Tibial artery (tissue), 4 donors: ENCODE measurements at places on chromosomes 5 and 9.

DNA sequence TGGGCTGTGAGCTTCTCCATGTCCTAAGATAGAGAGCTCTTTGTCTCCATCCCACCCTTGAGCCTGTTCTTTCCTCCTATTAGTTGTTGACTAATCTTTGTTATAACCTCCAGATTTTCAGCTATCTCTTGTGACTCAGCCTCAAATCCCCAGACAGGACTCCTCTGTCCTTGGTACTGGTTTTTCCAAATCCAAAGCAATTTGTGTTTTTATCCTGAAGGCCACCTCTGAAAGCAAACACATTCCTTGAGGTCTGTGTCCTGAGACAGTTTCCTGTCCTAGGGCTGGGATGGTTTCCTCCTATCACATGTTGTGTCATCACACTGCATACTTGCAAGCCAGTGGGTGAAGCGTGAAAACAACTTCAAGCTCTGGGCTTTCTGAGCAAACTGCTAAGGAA is 8.5 kb downstream of the TNC start:
- H3K27ac ChIP-seq: no peak overlapping the region
- peaks cover 6% of the 10 kb centered on the region for H3K36me3 ChIP-seq
- H3K4me1 ChIP-seq: no peaks in the 10 kb centered on the region
- no peaks in the 10 kb centered on the region for H3K27me3 ChIP-seq
- no peak overlapping the region for H3K4me3 ChIP-seq
- no peak for DNase-seq

GRCh38 chr5:127785098-127785927 is 82.1 kb downstream of the CCDC192 start:
- no peak overlapping the region for H3K27ac ChIP-seq
- no peaks in the 10 kb centered on the region for H3K4me1 ChIP-seq
- no peak overlapping the region for H3K4me3 ChIP-seq
- no peaks in the 10 kb centered on the region for H3K36me3 ChIP-seq
- no peaks in the 10 kb centered on the region for H3K27me3 ChIP-seq
- DNase-seq: no peak

GRCh38 chr9:69573651-69574050 is 98.5 kb downstream of the APBA1 start:
- H3K4me1 ChIP-seq: no peaks in the 10 kb centered on the region
- H3K27me3 ChIP-seq: no peaks in the 10 kb centered on the region
- no peak overlapping the region for H3K27ac ChIP-seq
- no peak overlapping the region for H3K4me3 ChIP-seq

GRCh38 chr9:108478431-108479332 is 377.1 kb downstream of the ACTL7B start:
- no peaks in the 10 kb centered on the region for H3K27me3 ChIP-seq
- DNase-seq: peak; percentile 86
- no peaks in the 10 kb centered on the region for H3K4me1 ChIP-seq
- H3K36me3 ChIP-seq: no peaks in the 10 kb centered on the region

GRCh38 chr5:174532455-174533453 is 191.6 kb upstream of the MSX2 start:
- peak; percentile 84 for DNase-seq
- peak overlapping the region; percentile 10 for H3K4me3 ChIP-seq

- no peaks in the 10 kb centered on the region for H3K36me3 ChIP-seq
- H3K27ac ChIP-seq: no peak overlapping the region
- H3K4me3 ChIP-seq: no peak overlapping the region
- H3K27me3 ChIP-seq: no peaks in the 10 kb centered on the region
- DNase-seq: no peak
These were observed 62.7 kb upstream of the TMEM252 start for GRCh38 chr9:68603371-68603770.

- H3K27ac ChIP-seq: no peak overlapping the region
- no peaks in the 10 kb centered on the region for H3K27me3 ChIP-seq
- no peak overlapping the region for H3K4me3 ChIP-seq
- no peaks in the 10 kb centered on the region for H3K4me1 ChIP-seq
- H3K36me3 ChIP-seq: no peaks in the 10 kb centered on the region
These were observed 2.8 kb downstream of the CSNK1G3 start for GRCh38 chr5:123514615-123515355.

DNA sequence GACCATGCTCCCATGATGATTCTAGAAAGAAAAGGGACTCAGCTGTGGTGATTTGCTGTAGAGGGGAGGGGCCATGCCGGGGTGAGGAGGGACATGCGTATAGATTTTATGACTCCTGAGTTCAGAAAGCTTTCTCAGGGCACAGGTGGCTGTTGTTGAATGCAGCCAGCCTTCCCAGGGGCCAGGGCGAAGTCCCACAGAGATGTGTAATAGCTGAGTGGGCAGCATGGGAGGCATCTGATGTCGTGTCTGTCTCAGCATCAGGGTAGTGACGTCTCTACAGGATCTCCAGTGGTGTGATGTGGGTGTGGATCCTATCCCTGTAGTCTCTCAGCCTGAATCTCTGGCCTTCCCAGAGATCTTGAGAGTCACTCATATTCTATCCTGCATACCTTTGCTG is 7.8 kb upstream of the BOD1 start:
- H3K27me3 ChIP-seq: peaks cover 20% of the 10 kb centered on the region
- no peaks in the 10 kb centered on the region for H3K36me3 ChIP-seq
- no peak overlapping the region for H3K4me3 ChIP-seq
- no peak for DNase-seq
- no peak overlapping the region for H3K27ac ChIP-seq
- H3K4me1 ChIP-seq: no peaks in the 10 kb centered on the region

GRCh38 chr5:72170101-72170500 is 62.8 kb downstream of the MAP1B start:
- DNase-seq: no peak
- no peak overlapping the region for H3K4me3 ChIP-seq
- H3K27me3 ChIP-seq: no peaks in the 10 kb centered on the region
- H3K27ac ChIP-seq: no peak overlapping the region
- peaks cover 26% of the 10 kb centered on the region for H3K4me1 ChIP-seq

DNA sequence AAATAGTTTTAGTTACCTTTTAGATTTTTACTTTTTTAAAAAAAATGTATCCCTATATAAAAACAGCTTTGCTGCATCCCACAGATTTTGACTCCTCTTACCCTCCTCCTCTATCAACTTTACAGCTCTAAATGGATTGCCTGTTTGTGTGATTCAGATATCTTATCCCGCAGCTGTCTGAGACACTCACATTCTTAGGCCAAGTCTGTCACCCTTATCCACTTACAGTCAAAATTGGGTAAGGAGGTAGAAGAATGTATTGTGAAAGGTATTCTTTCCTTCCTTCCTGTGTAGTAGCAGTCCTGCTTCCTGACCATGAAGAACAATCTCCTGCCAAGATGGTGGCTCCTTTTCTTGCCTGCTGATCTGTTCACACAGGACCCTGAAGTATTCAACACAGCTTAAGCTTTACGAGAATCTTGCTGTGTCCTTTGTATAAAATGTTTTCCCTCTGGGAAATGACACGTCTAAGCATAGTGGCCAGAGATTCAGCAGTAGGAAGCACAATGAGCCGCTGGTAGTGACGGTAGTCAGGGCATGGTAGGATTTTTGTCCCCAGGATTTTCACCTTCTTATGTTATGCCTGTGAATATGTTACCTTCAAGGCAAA is 67.7 kb upstream of the ST8SIA4 start:
- H3K36me3 ChIP-seq: no peaks in the 10 kb centered on the region
- no peak for DNase-seq
- H3K27ac ChIP-seq: no peak overlapping the region
- no peaks in the 10 kb centered on the region for H3K4me1 ChIP-seq

GRCh38 chr5:174547814-174548213 is 176.6 kb upstream of the MSX2 start:
- no peaks in the 10 kb centered on the region for H3K27me3 ChIP-seq
- no peak for DNase-seq

DNA sequence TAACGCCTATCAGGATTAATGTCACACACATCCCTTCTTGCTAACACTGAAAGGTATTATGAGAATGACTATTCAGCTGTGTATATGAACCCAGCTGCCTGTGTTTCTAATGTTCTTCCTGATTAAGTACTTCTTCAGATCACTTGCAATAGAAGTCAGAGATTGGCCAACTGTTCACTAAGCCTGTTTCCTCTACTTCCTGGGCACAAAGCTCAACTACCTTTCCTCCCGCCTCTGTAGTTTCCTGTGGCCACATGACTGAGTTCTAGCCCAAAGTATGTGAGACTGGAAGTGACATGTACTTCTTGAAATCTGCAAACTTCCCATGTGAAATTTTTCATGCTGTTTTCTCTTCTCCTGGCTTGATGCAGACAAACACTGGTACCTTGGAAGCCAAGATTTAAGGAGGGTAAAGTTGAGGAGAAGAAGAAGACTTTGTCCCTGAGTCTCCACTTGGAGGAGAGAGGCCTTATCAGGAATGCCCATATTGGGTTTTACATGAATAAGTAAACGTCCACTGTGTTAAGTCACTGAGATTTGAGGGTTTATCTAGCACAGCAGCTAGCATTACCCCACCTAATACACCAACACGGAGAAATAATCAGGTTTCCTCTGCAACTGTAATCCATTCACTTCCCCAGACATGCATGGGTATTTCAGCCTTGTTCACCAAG is 58.6 kb downstream of the SLIT3 start:
- H3K27me3 ChIP-seq: no peaks in the 10 kb centered on the region
- no peak for DNase-seq
- H3K27ac ChIP-seq: no peak overlapping the region
- no peak overlapping the region for H3K4me3 ChIP-seq
- no peaks in the 10 kb centered on the region for H3K4me1 ChIP-seq

DNA sequence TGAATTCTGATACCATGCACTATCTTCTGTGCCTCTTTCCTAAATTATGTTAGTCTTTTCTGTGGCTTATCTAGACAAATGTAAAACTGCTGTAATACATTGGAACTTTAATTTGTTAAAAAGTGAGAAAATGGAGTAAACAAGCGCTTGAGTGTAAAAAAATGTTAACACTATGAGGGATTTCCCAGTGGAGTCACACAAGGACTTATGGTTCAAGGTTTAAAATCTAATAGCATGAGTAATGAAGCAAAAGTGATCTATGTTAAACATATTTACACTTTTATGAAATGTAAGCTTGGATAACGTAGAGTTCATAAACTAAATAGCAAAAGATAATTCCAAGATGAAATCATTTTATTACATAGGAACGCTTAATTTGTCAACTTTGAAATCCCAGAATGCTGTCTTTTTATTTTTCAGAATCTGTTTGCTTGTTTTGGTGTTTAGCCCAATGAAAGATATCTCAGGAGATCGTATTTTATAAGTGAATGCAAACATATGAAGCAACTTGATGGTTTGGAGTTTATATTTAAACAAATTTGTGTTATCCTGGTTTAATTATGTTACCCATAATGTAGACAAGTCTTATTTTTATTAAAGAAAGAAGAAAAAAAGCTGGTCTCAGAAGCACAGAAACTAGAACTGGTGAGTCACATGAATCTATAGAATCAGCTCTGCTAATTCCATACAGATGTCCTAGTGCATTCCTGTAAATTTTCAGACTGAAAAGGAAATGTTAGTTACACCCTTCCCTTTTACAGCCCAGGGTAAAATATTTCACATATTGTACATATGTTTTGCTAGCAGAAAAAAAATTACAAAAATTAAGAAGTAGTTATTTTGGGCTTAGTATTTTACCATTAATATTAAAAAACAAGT is 34.2 kb upstream of the FBN2 start:
- no peaks in the 10 kb centered on the region for H3K27me3 ChIP-seq
- DNase-seq: no peak

- DNase-seq: peak; percentile 67
- peak overlapping the region; percentile 72 for H3K27ac ChIP-seq
- H3K27me3 ChIP-seq: peaks cover 30% of the 10 kb centered on the region
- H3K4me3 ChIP-seq: peak overlapping the region; percentile 59
- H3K36me3 ChIP-seq: no peaks in the 10 kb centered on the region
These were observed 700 bp downstream of the CDO1 start for GRCh38 chr5:115815693-115816225.

- peak overlapping the region; percentile 94 for H3K4me3 ChIP-seq
- H3K27ac ChIP-seq: peak overlapping the region; percentile 98
- no peaks in the 10 kb centered on the region for H3K27me3 ChIP-seq
- H3K36me3 ChIP-seq: no peaks in the 10 kb centered on the region
- peaks cover 78% of the 10 kb centered on the region for H3K4me1 ChIP-seq
- peak; percentile 55 for DNase-seq
These were observed 1.2 kb downstream of the SSBP2 start for GRCh38 chr5:81749561-81750307.

- peak; percentile 87 for DNase-seq
- H3K27ac ChIP-seq: peak overlapping the region; percentile 84
- H3K4me1 ChIP-seq: peaks cover 14% of the 10 kb centered on the region
These were observed 2.7 kb downstream of the EEIG1 start for GRCh38 chr9:127977884-127978647.

DNA sequence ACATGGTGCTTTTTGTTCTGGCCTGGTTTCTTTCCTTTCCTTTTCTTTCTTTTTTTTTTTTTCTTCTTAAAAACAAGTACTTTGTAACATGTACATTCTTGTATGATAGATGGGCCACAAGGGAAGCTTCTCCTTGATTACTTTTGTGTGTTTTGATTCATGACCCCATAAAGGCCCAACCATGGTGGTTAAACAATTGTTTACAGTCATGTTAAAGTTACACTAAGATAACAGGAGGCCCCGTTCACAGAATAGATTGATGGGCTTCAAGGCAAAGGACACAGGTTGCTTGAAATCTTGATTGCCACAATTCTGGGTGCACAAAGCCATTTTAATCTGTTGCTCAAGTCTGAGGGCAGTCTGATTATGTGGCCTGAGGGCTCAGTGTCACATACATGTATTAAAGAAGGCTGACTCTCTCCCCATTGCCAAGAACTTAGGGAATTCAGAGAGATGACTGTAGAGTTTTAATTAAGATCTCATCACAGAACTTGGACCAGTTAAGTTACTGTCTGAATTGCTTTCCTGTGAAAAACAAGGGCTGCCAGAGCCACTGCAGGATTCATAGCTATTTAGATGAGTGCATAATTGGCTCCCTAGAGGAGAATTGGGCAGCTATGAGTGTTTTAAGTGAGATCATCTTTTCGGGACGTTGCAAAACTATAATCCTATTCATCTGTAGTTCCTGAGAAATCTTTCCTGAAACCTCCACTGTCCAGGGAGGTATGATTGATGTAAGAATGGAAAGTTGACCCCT is 163.4 kb downstream of the TLE4 start:
- no peak overlapping the region for H3K4me3 ChIP-seq
- DNase-seq: no peak
- H3K36me3 ChIP-seq: no peaks in the 10 kb centered on the region
- H3K4me1 ChIP-seq: no peaks in the 10 kb centered on the region
- H3K27me3 ChIP-seq: no peaks in the 10 kb centered on the region

- DNase-seq: no peak
- no peaks in the 10 kb centered on the region for H3K36me3 ChIP-seq
- H3K27me3 ChIP-seq: no peaks in the 10 kb centered on the region
- H3K27ac ChIP-seq: no peak overlapping the region
- H3K4me1 ChIP-seq: no peaks in the 10 kb centered on the region
These were observed 32.6 kb upstream of the PRRC2B start for GRCh38 chr9:131361202-131361833.
